ENCODE measurements at places on chromosomes 4 and X. TPM values are rescaled to one million over a fixed set of nuclear protein-coding genes. Genes with fewer than 3 reads are reported as not detected.

MTMR1 gene
- 16.0 TPM for total RNA-seq

WAS gene
- 0.27 TPM for total RNA-seq

VCX3B gene
- not detected for total RNA-seq

PWWP3B gene
- not detected for total RNA-seq

PDGFRA gene
- total RNA-seq: 0.47 TPM

CT45A5 gene
- not detected for total RNA-seq

SRD5A3 gene
- total RNA-seq: 5.3 TPM

TLR1 gene
- 0.25 TPM for total RNA-seq

FGFR3 gene
- 1.9 TPM for total RNA-seq

MTHFD2L gene
- 9.2 TPM for total RNA-seq

MAGEA2 gene
- 0.27 TPM for total RNA-seq

CXorf38 gene
- 10.8 TPM for total RNA-seq

PRSS12 gene
- total RNA-seq: 0.20 TPM

ZRSR2 gene
- total RNA-seq: 12.1 TPM

KIAA1210 gene
- not detected for total RNA-seq

MECP2 gene
- 22.0 TPM for total RNA-seq

ZNF711 gene
- 0.84 TPM for total RNA-seq

CT45A2 gene
- not detected for total RNA-seq

NCAPG gene
- 22.1 TPM for total RNA-seq

LRCH2 gene
- not detected for total RNA-seq

HELT gene
- total RNA-seq: not detected

TIGD4 gene
- total RNA-seq: not detected

FGA gene
- 16.0 TPM for total RNA-seq

HERC6 gene
- 3.5 TPM for total RNA-seq

CXorf49 gene
- not detected for total RNA-seq

CYTL1 gene
- not detected for total RNA-seq

SPANXA1 gene
- total RNA-seq: 0.38 TPM

ABCG2 gene
- 17.9 TPM for total RNA-seq

SULT1B1 gene
- not detected for total RNA-seq

CLGN gene
- 4.9 TPM for total RNA-seq

SPIN2A gene
- total RNA-seq: 0.22 TPM

GUCY1A1 gene
- not detected for total RNA-seq

GPR34 gene
- not detected for total RNA-seq

GPC4 gene
- 0.05 TPM for total RNA-seq

SSX2 gene
- not detected for total RNA-seq

SSX2B gene
- total RNA-seq: not detected

PAGE1 gene
- not detected for total RNA-seq

CLNK gene
- not detected for total RNA-seq

FAM114A1 gene
- 37.2 TPM for total RNA-seq

MED12 gene
- total RNA-seq: 10.7 TPM

ETNPPL gene
- total RNA-seq: not detected

FSTL5 gene
- total RNA-seq: not detected

ASB5 gene
- total RNA-seq: not detected

PF4V1 gene
- total RNA-seq: not detected

RRH gene
- not detected for total RNA-seq

NRK gene
- not detected for total RNA-seq

ZNF732 gene
- total RNA-seq: not detected

ASB12 gene
- total RNA-seq: not detected

DUX4 gene
- total RNA-seq: not detected

OTUD6A gene
- not detected for total RNA-seq

BRCC3 gene
- total RNA-seq: 28.1 TPM

EREG gene
- 18.5 TPM for total RNA-seq

Measured in A549 treated with Mapracorat at 1 μM for 4 hours (cell line).